ENCODE measurements at places on chromosomes 1 and 21. TPM values are rescaled to one million over a fixed set of nuclear protein-coding genes. Genes with fewer than 3 reads are reported as not detected.

The BTBD8 gene
- polyA plus RNA-seq = 1.5 TPM

- H3K4me1 ChIP-seq = no peaks in the 10 kb centered on the region
- no peak for DNase-seq
- peaks cover 1% of the 10 kb centered on the region for H3K27me3 ChIP-seq
- H3K27ac ChIP-seq = no peak overlapping the region
Measured at GRCh38 chr1:17933971-17934370, 173.6 kb upstream of the IGSF21 start.

The KIF17 gene
- polyA plus RNA-seq = not detected

- no peak overlapping the region for H3K27ac ChIP-seq
- DNase-seq = peak; percentile 60
- H3K4me1 ChIP-seq = peaks cover 34% of the 10 kb centered on the region
- H3K4me3 ChIP-seq = peak overlapping the region; percentile 79
- no peaks in the 10 kb centered on the region for H3K36me3 ChIP-seq
- H3K27me3 ChIP-seq = peaks cover 2% of the 10 kb centered on the region
Measured at GRCh38 chr1:243713470-243714186, 136.4 kb downstream of the AKT3 start.

- H3K4me1 ChIP-seq = peaks cover 44% of the 10 kb centered on the region
- DNase-seq = no peak
- no peak overlapping the region for H3K27ac ChIP-seq
- no peaks in the 10 kb centered on the region for H3K36me3 ChIP-seq
Measured at GRCh38 chr21:44878053-44878982, 4.8 kb upstream of the PTTG1IP start.

DNA sequence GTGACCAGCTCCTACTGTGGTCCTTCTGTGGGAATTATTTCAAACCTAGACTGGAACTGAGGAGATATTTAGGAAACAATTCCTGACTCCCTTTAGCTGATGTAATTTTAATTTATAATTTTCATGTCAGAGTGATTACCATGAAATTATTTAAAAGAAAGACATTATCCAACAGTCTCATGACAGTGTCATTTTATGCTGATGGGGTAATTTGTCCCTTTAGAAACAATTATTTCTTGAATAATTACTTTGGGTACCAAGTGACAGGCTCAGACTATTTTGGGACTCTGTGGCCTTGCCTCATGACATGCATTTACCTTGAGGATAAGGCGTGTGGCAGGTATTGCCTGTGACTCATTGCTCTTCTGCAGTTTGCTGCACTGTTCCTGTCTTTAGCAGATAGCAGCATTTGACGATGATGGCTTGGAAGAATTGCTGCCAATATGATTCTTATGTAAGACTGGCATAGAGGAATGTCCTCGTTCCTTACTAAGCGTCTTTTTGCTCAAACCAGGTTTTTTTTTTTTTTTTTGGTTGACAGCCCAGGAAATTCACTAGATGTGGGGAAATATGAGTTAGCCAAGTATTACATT is 206.0 kb upstream of the HMCN1 start:
- DNase-seq = no peak
- peak overlapping the region; percentile 46 for H3K27ac ChIP-seq
- H3K27me3 ChIP-seq = peaks cover 5% of the 10 kb centered on the region
- no peaks in the 10 kb centered on the region for H3K36me3 ChIP-seq
- H3K4me1 ChIP-seq = no peaks in the 10 kb centered on the region

DNA sequence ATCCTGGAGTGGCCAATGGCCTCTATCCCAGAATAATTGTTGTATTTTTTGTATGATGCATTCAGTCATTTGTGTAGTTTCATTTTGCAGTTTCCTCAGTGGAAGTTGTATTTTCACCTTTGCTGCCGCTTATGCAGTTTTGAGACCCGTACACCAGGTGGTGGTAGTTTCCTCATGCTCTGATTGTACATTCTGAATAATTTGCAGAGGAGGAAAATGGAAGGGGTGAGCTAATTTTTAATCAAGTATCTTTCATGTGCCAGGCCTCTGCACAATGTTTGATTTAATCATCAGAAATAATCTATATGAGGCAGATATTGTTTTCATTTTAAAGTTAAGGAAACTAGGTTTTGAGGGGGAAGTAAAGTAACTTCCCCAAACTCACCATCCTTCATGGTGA is 29.5 kb downstream of the HLX start:
- no peak overlapping the region for H3K4me3 ChIP-seq
- H3K27ac ChIP-seq = no peak overlapping the region
- peaks cover 6% of the 10 kb centered on the region for H3K27me3 ChIP-seq

- H3K27me3 ChIP-seq = peaks cover 23% of the 10 kb centered on the region
- no peak for DNase-seq
- no peaks in the 10 kb centered on the region for H3K36me3 ChIP-seq
- peak within 1 kb of the TSS; percentile 67 for H3K4me3 ChIP-seq
- H3K4me1 ChIP-seq = peaks cover 16% of the 10 kb centered on the region
Measured at GRCh38 chr1:110605901-110606656, at the start of gene KCNA2. TSS of gene KCNA2 (minus strand) at chr1:110606358. CDS start at chr1:110604782, 1,576 bp downstream.

DNA sequence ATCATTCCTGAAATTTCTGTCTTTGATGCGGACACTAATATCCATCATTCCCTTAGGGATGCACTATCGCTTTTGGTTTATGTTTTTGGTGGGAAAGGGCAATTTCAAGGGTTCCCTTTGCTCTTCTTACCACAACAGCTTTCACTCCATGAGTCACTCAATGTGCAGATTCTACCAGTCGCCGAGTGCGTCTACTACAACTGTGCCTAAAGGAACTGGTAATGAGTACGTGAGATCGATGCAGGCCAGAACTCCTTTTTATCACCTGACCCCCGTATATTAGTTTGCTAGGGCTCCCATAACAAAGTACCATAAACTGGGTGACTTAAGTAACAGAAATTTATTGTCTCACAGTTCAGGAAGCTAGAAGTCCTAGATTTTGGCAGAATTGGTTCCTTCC is 27.5 kb upstream of the TMEM54 start:
- H3K4me3 ChIP-seq = no peak overlapping the region
- DNase-seq = no peak
- no peaks in the 10 kb centered on the region for H3K36me3 ChIP-seq
- H3K27ac ChIP-seq = no peak overlapping the region
- H3K27me3 ChIP-seq = peaks cover 18% of the 10 kb centered on the region

- H3K27me3 ChIP-seq = peaks cover 3% of the 10 kb centered on the region
- H3K27ac ChIP-seq = no peak overlapping the region
- no peaks in the 10 kb centered on the region for H3K4me1 ChIP-seq
- no peak for DNase-seq
- no peaks in the 10 kb centered on the region for H3K36me3 ChIP-seq
Measured at GRCh38 chr1:55418208-55419000, 203.2 kb upstream of the USP24 start.

The BECN2 gene
- polyA plus RNA-seq = not detected

The ST6GALNAC5 gene
- polyA plus RNA-seq = not detected

DNA sequence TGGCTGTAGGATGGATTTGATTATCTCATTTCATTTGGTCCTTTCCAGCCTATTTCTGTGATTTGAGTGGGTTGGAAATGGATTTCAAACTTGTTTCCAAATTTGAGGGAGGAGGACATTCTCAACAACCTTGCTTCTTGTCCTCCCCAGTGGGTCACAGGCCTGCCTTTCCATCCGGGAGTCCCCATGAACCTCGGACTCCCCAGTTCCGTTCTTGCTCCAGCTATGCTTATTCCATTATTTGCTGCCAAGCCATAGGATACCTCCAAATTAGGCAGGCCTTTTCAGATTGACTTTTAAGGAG is 97.8 kb downstream of the DUSP10 start:
- no peaks in the 10 kb centered on the region for H3K4me1 ChIP-seq
- no peaks in the 10 kb centered on the region for H3K36me3 ChIP-seq
- H3K4me3 ChIP-seq = no peak overlapping the region
- H3K27me3 ChIP-seq = peaks cover 2% of the 10 kb centered on the region
- H3K27ac ChIP-seq = no peak overlapping the region

DNA sequence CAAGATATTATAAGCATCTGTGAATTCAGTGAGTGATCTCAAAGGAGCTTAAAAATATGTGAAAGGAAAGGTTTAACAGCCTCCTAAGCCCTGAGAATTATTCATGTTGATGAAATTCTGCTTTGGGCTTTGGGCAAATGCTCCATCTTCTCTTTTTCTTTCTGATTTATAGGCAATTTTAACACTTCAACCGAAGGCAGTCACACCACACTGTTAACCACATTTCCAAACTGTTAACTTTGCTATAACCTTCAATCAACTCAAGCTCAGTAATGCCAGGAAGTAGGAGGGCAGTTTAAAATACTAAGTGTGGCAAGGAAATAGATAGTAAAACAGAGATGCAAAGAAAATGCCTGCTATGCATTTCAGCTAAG is 54.4 kb upstream of the NEK7 start:
- H3K27ac ChIP-seq = peak overlapping the region; percentile 11
- H3K36me3 ChIP-seq = no peaks in the 10 kb centered on the region
- DNase-seq = peak; percentile 75

GRCh38 chr21:43703035-43703880 is 15.7 kb upstream of the PDXK start:
- peak overlapping the region; percentile 87 for H3K4me3 ChIP-seq
- peaks cover 19% of the 10 kb centered on the region for H3K4me1 ChIP-seq
- DNase-seq = peak; percentile 41
- no peak overlapping the region for H3K27ac ChIP-seq
- H3K27me3 ChIP-seq = peaks cover 3% of the 10 kb centered on the region

The OR2T3 gene
- polyA plus RNA-seq = not detected

DNA sequence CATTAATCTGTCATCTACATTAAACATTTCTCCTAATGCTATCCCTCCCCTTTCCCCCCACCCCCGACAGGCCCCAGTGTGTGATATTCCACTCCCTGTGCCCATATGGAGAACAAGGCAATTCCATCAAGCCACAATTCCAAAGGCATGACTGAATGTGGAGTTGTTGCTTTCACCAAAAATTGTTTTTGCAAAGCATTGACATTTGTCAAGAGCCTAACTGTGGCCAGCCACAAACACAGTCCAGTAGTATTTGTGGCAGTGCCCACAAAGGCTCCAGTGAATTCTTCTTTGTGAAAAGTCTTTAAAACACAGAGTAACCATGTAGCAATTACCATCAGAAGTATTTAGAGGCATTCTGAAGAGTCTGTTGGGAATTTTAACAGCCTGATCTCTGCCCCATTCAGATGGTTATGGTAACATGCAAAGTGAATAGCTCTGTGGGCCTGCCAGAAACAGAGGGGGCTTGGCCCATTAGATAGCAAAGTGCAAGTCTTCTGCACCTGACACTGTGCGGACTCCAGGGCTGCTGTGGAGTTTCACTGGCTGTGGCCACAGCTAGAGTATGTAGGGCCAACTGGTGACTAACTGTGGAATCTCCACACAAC is 11.6 kb upstream of the LRRC53 start:
- H3K27ac ChIP-seq = no peak overlapping the region
- H3K4me1 ChIP-seq = no peaks in the 10 kb centered on the region
- DNase-seq = no peak
- peaks cover 7% of the 10 kb centered on the region for H3K27me3 ChIP-seq
- no peak overlapping the region for H3K4me3 ChIP-seq

- no peak for DNase-seq
- H3K36me3 ChIP-seq = no peaks in the 10 kb centered on the region
- no peaks in the 10 kb centered on the region for H3K4me1 ChIP-seq
- H3K4me3 ChIP-seq = no peak overlapping the region
- no peak overlapping the region for H3K27ac ChIP-seq
- H3K27me3 ChIP-seq = no peaks in the 10 kb centered on the region
Measured at GRCh38 chr1:75074831-75075395, 59.3 kb upstream of the LHX8 start.

DNA sequence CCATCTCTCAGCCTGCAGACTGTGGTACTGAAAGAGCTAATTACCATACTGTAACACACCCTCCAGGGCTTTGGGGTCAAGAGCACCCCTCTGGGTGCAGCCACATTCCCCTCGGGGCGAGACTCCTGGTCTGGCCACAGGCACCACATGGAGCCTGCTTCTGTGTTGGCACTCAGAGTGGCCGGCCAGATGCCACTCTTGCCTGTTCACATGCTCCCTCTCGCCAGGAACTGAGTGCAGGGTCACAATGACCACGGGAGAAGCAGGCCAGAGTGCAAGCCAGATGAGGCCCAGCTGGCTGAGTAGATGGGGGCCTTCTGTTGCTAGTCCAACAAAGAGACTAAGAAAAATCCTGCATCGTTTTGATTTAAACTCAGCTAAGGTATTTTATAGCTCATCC is 864.0 kb downstream of the KCNT2 start:
- H3K4me1 ChIP-seq = no peaks in the 10 kb centered on the region
- H3K27me3 ChIP-seq = no peaks in the 10 kb centered on the region
- DNase-seq = no peak

DNA sequence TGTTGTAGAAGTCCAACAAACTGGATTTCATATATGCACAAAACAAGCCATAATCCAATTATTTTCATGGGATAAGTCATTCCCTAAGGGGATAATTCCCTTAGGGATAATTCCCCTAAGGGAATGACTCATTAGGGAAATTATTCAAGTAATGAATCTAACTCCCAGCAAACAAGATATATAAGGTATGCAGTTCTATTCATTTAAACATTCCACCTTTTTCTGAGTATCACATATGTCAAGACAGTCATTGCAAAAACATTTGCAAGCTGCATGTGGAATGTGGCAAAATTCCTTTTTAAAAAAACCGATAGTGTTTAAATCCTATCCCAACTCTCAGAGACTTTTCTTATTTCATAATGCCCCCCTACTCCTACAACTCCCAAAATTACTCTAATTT is 131.2 kb downstream of the AKT3 start:
- H3K27me3 ChIP-seq = peaks cover 3% of the 10 kb centered on the region
- no peak overlapping the region for H3K27ac ChIP-seq
- no peak overlapping the region for H3K4me3 ChIP-seq
- no peak for DNase-seq
- H3K36me3 ChIP-seq = peaks cover 3% of the 10 kb centered on the region
- H3K4me1 ChIP-seq = peaks cover 49% of the 10 kb centered on the region
